ENCODE measurements at places on chromosomes 7 and 10.

DNA sequence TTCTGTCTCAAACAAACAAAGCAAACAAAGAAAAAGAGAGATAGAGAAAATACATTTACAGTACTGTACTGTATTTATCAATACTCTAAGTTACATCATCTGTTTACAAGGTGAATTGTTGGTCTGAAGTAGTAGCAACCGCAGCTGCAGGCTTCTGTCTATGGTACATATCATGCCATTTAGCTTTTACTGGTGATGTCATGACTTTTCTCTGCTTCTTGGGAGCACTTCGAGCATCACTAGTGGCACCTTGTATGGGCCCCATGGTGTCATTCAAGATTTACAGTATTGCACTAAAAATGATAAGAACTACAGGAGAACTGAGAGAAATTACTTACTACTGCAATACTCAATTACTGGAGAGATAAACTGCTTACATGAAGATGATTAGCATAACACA lies 826.9 kb downstream of the CNTNAP2 start:
- no peak for DNase-seq

GRCh38 chr10:80187465-80188409 lies 17.6 kb downstream of the ANXA11 start:
- DNase-seq, result peak; percentile 92

DNA sequence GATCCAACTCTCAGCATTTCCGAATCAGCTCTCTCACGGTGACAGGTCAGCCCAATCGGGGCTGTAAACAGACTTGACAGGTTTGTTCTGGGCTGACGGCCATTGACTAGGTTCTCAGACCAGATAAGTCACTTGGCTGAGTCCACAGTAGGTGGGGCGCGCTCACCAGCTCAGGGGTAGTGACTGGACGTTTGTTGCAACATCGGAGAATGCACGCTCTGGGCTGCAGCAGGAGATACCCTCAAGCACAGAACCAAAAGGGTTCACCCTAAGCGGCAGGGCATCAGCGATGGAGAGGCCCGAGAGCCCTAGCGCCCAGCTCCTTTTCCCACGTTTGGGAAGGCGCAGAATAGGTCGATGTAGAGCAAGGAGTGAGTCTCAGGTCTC lies 1.8 kb downstream of the KLLN start:
- peak; percentile 82 for DNase-seq

GRCh38 chr10:118447478-118448270 lies 105.5 kb upstream of the FAM204A start:
- no peak for DNase-seq

- no peak for DNase-seq
Measured at GRCh38 chr10:16360001-16360400, 76.8 kb upstream of the PTER start.

DNA sequence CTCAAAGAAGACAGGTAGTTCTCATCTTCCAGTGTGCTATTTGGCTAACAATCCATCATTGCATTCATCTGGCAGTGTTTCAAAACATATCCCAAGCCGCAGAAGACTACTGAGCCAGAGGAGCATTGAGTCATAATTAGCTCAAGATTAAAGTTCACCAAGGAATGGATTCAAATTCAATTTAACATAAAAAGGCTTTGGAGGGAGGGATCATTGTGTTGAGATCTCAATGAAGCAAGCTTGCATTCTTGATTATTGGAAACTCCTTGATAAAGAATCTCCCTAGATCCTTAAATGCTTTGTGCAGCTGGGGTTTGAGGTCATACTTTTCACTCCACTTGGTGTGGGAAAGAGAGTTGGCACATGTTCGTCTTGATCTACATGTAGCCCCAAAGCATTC lies 142.8 kb upstream of the SEMA3A start:
- DNase-seq, result no peak

DNA sequence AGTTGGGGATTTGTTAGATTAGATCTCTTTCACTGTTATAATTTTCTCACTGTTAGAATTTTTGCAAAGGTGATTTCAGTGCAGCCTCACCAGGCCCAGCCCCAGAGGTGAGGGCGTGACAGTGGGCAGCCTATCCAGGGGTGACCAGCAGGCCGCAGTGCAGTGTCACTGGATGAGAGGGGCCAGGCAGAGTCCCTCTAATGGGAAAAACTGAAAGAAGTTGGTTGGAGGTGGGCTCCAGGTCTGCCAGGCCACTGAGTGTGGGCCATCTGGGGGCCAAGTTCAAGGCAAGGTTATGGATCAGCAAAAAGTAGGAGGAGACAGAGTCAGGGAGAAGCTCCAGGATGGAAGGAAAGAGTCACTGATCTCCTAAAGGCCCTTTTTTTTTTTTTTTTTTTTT lies 90.5 kb upstream of the SDK1 start:
- DNase-seq, result no peak

GRCh38 chr7:98242342-98242741 lies 9.7 kb downstream of the TECPR1 start:
- no peak for DNase-seq

GRCh38 chr7:1800902-1801301 lies 130.8 kb downstream of the ELFN1 start:
- DNase-seq, result no peak

DNA sequence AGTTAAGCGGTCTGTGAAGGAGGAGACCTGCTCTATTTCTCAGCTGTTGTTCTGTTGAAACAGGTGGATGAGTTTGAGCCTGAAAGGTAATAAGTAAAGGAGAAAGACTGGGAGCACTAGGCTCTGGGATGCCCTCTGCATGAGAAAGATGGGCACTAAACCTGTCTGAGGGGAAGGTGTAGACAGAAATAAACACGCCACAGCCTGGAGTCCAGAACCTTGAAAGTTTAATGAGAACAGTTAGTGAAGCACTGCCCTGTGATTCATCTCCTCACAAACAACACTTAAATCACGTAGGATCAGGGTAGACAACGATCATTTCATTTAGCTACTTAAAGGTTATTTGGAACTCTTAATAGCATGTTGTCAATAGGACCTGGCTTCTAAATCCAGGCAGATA lies 193.1 kb downstream of the PHTF2 start:
- no peak for DNase-seq

DNA sequence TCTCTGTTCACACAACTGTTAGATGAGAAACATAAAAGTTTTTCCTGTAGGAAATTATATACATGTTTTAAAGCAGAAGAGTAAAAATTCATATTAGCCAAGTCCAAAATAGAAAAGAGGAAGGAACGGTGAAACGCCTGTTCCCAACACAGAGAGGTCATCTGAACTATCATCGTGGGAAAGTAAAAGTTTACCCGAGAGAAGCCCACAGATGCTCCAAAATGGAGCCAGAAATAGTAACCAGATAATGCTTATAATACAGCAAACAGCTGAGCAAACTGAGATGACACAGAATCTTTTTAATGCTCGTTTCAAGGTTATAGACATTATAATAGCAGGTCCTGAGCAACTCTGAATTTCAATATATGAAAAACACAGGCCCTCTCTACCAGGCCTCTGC lies 24.5 kb downstream of the FRMD4A start:
- peak; percentile 8 for DNase-seq

GRCh38 chr10:32273336-32273735 lies 73.6 kb downstream of the EPC1 start:
- DNase-seq, result peak; percentile 61

- DNase-seq, result peak; percentile 23
Measured at GRCh38 chr10:119742947-119743648, 17.2 kb downstream of the INPP5F start.

GRCh38 chr7:4048336-4048735 lies 633.8 kb upstream of the FOXK1 start:
- DNase-seq, result no peak

DNA sequence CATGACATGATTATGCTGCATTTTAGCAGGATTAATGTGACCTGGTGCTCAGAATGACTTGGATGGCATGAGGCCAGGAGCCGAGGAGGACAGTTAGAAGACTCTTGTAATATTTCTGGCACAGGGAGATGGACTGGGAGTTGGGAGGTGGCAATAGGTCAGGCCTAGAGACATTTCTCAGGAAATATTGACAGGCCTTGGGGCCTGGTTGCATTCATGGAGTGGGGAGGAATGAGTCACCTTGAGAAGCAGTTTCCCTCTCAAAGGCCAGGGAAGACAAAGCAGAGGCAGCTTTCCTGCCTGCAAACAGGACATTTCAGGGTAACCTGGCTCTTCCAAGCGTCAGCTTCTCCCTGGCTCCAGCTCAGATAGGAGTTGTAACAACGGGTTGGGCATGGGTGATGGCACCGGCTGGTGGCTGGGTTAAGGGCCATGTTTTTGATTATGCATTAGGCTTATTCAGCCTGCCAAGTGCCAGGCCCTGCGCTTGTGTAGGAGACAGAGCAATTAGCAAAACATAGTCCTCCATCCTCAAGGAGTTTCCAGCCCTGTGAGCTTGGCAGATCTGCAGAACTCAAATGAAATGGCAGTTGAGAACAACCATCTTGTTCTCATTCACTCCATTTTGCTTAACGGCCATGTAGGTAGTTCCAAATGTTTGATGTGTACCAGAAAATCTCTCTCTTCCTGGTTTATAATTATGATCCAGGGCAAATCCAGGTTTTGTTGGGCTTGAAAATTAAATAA lies 38.2 kb downstream of the HK1 start:
- no peak for DNase-seq

- peak; percentile 75 for DNase-seq
Measured at GRCh38 chr7:21580073-21580521, 37.3 kb downstream of the DNAH11 start.

DNA sequence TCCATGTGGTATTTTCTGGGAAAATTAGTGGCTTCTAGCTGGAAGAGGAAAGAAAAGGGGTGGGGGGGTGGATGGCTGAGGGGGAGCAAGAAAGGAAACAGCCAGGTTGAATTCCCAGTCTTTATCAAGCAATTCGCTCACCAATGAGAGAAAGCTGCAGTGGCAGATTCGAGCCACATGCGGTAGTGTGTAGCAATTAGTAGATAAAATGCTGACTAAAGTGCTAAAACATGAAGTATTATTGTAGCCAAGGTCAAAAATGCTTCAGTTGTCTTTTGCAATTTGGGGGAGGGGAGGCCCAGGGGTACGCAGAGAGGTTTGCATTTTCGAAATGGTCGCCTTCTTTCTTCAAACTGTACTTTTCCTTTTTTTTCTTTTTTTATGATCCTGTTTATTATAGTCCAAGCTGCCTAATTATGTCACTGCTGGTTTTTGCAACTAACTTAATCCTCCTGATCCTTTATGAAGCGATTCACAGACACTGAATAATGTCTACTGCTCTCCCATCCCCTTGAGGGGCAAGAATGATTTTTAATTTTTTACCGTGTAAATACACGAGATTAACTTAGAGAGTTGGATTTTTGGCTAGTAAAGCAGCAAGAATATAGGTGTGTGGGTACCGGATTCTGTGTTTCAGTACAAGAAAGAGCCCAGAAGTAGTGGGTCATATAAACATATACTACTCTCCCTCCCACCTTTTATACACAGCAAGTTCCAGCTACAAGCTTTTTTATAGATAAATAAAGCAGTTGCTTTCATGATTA lies 3.6 kb upstream of the ARID5B start:
- DNase-seq, result peak; percentile 56

GRCh38 chr10:108632144-108632543 lies 1291.2 kb downstream of the XPNPEP1 start:
- DNase-seq, result no peak

GRCh38 chr7:727104-727805 lies at the start of gene PRKAR1B:
Gene PRKAR1B (minus strand): TSS chr7:727281. CDS start chr7:711505, 15,776 bp downstream.
- DNase-seq, result peak; percentile 10

DNA sequence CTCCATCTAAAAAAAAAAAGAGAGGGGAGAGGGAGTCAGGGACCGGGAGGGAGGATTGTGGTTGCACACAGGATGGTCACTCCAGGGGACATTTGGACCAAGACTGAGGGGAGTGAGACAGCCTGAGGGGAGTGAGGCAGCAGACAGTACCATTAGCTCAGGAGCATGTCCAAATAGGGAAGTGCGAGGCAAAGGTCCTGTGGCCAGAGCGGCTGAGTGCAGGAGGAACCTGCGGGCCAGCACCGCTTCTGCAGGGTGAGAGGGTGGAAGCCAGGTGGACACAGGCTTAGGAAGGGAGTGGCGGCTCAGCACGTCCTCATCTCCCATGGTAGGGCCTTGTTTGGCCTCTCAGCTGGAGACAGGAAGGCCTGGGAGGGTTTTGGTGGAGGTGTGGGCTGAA lies 48.9 kb upstream of the PFKFB3 start:
- DNase-seq, result no peak

DNA sequence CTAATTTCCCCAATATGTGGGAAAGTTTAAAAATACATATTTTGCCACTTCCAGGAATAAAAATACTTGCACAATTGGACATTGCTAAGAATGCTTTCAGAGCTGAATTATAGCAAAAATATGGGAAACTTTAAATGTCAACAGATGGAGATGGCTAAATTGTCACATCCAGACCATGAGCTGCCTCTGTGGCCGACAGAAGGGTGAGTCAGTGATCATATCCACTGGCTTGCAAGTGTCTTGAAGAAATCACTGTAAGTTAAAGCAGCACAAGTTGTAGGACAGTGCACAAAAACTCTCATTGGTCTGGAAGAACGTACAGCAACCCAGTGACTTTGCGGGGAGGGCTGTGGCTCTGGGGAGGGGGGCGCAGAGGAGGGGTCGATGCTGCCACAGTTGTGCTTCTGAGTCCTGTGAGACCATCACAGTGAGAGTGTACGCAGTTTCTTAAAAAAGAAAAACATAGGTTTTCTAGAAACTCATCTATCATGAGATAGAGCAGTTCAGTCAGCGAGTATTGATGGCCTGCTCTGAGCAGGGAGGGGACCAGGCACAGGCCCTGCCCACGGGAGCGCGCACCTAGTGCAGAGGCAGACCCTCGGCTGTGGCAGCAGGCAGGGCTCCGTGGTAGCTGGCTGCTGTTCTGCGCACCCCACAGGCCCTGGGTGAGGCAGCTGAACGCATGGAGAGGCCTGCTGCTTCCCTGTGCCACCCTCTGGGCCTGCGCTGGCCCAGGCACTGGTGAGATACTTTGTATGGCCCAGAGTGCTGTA lies 25.5 kb downstream of the LRRC27 start:
- DNase-seq, result no peak

DNA sequence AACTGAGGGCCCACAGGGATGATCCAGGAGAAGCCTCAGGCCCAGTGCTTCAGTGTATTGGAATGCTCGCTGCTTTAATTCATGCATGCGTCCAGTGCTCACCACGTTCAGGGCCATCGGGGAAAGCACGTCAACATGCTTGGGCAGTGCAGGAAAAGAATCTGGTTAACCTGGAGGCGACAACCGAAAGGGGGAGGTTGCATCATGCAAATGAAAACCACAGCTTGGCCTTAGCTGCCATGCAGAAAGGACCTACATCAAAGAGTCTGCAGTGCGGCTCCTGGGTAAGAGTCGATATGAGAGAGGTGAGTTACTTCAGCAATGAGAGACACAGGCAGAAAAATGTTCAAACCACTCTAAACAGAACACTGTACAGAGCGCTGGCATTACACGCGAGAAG lies 440.1 kb downstream of the KCNMA1 start:
- DNase-seq, result no peak

- DNase-seq, result no peak
Measured at GRCh38 chr7:130136579-130137167, 66.3 kb downstream of the KLHDC10 start.

DNA sequence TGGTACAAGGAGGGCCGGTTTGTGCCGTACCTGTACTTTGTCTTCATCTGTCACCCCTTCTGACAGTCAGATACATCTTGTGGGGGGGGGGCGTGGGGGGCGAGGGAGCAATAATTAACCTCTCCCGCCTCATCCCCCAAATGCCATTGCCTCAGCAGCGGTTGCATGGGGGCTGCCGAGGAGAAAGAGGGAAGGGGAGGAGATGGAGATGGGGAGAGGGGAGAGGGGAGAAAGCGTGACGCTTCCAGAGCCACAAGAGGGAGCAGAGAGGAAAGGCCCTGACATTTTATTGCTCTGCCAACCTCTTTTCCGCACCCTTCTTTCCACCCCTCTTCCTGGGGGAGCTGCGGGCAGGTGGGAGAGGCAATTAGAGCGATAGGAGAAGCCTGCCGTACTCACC lies 11.8 kb downstream of the KAZALD1 start:
- no peak for DNase-seq

All from inflammatory macrophage treated with lipopolysaccharide for 4 hours (primary cell).